SHP77 treated with DMSO at 0.1 percent for 48 hours (cell line): ENCODE measurements at places on chromosomes 2 and 18.

- no peak for DNase-seq
These were observed 477.4 kb downstream of the CPS1 start for GRCh38 chr2:211033765-211034164.

DNA sequence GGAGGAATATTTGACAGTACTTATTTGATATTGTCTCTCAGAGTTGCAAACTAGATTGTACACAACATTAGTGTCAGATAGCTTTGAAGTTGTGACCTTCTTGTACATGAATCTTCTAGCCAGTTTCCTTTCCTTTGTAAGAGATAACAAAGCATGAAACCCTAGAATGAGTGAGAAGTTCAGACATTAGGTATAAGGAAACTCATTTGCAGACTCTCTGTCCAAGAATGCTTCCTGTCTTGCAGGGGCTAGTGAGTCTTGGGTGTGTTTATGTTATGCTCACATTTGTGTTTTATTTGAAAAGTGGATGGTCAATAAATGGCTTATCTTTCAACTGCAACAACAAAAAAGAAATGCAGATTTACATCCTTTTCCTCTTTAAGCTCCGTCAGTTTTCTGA is 1.4 kb downstream of the BOD1L2 start:
- DNase-seq, result no peak

DNA sequence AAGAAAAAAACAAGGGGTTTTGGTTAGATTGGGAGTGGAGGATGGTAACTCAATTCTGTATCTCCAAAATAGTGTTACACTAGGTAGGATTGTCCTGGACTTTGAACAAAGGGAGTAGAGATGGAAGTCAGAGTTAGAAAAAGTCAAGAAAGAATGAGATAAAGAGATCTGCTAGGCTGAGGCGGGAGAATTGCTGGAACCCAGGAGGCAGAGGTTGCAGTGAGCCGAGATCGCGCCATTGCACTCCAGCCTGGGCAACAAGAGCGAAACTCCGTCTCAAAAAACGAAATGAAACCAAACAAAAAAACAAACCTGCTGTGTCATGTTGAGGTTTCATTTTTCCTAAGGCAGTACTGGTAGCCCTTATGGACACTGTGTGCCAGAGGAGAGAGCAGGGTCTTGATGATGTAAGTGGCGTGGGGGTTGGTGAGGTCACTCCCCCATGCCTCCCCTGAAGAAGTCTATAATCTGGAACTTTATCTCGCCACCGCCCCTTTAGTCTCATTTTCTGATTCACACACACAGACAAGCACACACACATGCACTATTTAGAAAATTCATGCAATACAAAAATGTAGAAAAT is 10.5 kb downstream of the DRC1 start:
- DNase-seq, result no peak

DNA sequence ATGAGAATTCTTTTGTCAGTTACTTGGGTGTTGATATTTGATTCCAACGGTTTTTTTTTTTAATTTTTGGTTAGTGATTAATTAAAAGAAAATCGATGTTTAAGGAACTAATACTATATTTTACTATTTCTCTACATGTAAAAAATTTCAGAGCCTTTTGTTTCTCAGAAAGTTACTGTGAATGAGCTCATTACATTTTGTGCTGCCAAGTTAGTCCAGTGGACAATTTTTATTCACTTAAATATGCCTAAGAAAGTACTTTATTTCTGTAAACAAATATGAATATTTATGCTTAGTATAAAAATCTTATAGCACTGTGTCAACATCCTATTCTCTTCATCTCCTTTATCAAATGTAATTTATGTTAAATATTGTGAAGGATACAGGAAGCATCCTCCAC is 309.3 kb downstream of the CTNNA2 start:
- no peak for DNase-seq

GRCh38 chr2:174465327-174465726 is 21.5 kb downstream of the GPR155 start:
- DNase-seq, result no peak

DNA sequence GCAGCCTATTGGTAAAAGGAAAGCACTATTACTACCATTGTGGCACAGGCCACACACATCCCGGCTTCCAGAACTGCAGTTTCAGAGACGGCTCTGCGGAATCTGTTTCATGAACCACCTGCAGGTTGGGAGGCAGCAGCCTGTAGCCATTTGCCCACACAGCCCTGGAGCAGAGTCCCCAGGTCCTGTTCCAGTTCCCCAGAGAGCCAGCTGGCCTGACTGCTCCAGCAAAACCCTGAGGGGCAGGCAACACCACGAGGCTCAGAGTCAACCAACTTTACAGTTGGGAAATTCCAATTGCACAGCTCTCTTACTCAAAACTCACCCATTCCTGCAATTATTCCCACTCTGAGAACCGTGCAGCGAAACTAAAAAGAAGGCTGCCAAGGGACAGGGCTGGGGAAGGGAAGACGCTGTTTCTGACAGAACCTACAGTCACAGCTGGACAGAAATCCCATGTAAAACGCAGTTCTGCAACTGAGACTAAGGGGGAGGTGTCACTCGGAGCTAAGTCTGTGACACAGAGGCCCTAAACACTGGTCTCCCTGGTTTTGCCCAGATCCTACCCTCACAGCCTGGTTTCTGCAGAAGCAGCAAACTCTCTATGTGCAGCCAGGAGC is 219.4 kb downstream of the TMEM163 start:
- no peak for DNase-seq

- no peak for DNase-seq
These were observed 69.7 kb upstream of the FOSL2 start for GRCh38 chr2:28322981-28323396.

- DNase-seq, result no peak
These were observed 800.5 kb downstream of the CBLN2 start for GRCh38 chr18:71743634-71744033.

DNA sequence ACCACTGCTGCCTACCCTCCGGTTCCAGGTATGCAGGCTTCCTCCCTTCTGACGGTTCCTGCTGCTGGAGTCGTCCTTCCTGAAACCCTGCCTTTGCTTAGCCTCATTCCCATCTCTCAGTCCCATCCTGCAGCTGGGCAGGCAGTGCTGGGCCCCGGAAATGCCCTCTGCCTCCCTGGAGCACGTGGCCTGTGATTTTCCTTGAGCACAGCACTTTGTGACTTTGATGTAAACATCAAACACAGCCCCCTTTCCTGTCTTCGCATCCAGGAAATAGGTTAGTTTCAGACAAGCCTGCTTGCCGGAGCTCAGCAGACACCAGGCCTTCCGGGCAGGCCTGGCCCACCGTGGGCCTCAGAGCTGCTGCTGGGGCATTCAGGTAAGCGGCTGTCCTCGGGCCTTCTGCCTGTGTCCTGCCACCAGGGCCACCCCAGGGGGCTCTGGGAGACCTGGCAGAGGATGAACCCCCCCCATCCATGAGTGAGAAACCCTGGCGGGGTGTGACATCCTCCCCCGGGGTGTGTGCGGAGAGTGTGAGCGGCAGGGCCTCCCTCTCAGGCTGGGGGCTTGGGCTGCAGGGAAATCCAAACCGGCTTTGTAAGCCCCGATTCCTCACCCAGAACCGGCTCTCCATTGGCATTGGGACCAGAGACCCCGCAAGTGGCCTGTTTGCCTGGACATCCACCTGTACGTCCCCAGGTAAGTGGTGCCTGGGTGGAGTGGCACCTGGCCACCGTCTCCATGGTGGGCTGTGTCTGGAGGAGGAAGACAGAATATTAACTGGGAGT is at the start of gene ZAP70:
ZAP70 (plus strand) TSS at position 281 of the 788 bp plus-strand sequence. CDS start 10,461 bp downstream, outside the sequence.
- no peak for DNase-seq

DNA sequence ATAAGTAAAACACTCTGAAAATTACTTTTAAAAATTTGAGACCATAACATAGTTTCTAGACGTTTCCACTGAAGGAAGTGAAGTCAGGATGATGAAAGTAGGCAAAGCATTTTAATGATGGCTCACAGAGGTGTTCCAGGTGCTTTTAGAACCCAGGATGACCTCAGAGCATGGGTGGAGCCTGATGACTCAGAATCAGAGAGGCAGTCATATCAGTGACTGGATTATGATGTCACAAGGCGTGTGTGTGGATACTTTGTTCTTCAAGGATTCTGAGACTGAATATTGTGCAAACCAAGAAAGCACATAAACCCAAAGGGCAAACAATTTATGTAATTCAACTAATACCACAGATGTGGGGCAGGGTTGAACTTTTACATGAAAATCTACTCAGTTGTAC is 208.0 kb upstream of the FBXO11 start:
- DNase-seq, result no peak

GRCh38 chr18:76364282-76365259 is 130.5 kb downstream of the ZNF516 start:
- DNase-seq, result no peak

DNA sequence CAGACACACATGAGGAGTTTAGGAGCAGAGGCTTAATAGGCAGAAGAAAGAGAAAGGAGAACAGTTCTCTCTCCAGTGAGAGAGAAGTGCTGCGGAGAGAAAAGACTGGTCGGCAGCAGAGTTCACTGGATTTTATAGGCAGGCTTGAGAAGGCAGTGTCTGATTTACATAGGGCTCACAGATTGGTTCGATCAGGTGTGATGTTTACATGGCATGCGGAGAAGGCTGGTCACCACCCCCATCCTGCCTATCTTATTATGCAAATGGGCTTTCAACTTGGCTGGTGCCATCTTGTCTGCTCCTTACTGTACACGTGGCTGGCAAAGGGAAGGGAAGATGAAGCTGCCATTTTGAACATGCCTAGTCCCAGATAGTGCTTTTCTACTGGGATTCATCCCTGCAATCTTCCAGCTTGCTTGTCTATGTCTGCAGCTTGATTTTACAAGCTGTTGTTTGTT is 113.4 kb downstream of the AP1S3 start:
- DNase-seq, result peak; percentile 97

- DNase-seq, result no peak
These were observed 110.9 kb downstream of the PTRHD1 start for GRCh38 chr2:24682304-24682703.

GRCh38 chr2:216648105-216648504 is 14.9 kb downstream of the IGFBP2 start:
- no peak for DNase-seq
